Epithelial cell of prostate (primary cell): ENCODE measurements at places on chromosomes 2 and 18.

DNA sequence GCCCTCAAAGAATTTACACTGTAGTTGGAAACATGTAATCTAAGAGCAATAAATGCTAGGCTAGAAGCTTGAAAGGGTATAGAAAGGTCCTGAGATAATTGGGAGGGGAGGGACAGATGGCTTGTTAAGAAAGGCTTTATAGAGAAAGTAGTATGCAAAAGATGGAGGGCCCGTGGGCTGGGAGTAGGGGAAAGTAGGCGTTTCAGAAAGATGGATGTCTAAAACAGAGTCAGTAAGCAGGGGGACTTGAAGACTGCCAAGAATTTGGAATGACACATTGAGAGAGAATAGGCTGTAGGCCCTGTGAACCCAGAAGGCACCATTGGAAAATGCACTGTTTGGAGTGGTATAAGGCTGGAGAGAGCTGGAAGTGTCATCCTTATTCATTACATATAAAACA is 822 bp downstream of the PSMG2 start:
- no peak for DNase-seq

DNA sequence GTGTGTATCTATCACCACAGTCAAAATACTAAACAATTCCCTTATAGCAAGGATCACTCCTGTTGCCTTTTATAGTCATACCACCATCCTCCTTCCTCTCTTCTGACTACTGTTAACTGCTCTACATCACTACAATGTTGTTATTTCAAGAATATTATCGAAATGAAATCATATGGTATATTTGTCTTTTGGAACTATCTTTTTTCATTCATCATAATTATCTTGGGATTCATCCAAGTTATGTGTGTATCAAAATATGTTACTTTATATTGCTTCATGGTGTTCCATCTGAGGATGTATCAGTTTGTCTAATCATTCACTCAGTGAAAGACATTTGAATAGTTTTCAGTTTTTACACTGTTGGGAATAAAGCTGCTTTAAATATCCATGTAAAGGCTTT is 1423.0 kb upstream of the PIK3C3 start:
- no peak for DNase-seq

- DNase-seq, result no peak
Observed at GRCh38 chr2:227095346-227095745, 68.7 kb downstream of the COL4A4 start.

DNA sequence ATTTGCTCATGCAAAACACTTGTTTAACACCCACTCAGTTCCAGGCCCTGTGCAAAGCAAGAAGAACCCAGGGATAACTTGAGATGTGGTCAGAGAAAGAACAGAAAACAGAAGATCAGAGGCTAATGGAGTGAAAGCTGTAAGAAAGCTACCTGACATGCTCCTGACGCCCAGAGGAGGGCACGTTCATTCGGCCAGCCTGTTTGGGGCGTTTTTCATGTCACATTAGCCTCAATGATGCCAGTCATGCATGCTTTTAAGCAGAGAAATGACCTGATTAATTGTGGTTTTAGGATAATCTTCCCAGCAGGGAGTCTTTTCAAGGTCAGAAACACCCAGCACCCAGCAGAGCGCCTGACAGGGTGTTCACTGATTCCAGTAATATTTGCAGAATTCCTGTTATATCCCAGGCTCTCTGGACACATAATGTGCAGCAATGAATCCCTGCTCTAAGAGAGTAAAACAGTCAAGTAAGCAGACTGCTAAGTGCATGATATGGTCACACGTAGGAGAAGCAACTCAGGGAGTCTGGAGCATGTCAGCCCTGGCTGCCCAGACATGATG is 320.0 kb downstream of the LRATD1 start:
- DNase-seq, result no peak

DNA sequence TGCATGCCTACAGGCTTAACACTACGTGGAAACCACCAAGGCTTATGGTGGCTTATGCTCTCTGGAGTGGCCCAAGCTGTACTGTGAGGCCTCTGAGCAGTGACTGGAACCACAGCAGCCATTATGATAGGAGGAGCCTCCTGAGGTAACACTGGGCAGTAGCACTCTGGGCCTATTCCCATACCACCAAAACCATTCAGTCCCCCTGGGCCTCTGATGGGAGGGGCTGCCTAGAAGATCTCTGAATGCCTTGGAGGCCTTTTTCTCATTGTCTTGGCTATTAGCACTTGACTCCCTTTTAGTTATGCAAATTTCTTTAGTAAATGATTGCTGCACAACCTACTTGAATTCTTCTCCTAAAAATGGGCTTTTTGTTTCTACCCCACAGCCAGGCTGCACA is 985.0 kb downstream of the DPP10 start:
- DNase-seq, result no peak

- peak; percentile 91 for DNase-seq
Observed at GRCh38 chr2:14492920-14493503, 139.5 kb upstream of the LRATD1 start.

DNA sequence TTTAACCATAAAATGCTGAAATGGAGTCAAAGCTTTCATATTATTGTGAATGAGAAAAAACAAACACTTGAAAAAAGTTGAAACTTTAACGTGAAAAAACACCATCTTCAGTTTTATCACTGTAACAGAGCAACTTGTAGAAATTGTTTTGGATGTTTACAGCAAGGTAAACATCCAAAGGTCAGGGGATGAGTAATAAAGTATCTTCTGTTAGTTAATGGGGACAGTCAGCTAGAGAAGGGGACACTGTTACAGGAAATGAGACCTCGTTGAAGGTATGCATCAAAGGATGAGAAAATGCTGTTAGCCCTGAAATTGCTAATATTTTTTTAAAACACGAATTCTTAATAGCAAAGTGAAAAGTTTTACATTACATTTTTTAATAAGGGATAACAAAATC is 2.9 kb downstream of the RHBDD1 start:
- no peak for DNase-seq

GRCh38 chr2:96536445-96537065 is at the start of gene ARID5A:
TSS of gene ARID5A (plus strand) at chr2:96536752. CDS start at chr2:96536827, 75 bp downstream.
- DNase-seq, result peak; percentile 34

GRCh38 chr2:160505256-160505655 is 11.6 kb upstream of the RBMS1 start:
- DNase-seq, result no peak

DNA sequence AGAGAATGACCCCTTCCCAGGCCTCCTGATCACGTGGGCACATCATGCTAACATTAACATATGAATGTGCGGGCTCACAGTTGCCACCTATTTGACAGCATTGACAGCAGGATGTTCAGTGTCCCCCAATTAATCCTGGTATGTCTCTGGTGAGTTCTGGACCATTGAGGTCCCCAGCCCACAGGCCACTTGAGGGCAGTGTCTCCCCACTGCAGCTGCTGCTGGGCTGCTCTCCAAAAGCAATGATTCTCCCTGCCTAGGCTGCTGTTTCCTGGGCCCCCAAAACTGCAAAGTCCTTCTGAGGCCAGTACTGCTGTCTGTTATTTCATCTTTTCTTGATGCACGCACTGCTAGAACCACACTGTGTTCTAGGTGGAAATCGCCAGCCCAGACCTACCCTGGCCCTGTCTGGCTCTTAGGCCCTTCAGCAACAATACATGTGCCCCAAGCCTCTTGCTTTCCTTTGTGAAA is 52.7 kb upstream of the MAPK4 start:
- no peak for DNase-seq

DNA sequence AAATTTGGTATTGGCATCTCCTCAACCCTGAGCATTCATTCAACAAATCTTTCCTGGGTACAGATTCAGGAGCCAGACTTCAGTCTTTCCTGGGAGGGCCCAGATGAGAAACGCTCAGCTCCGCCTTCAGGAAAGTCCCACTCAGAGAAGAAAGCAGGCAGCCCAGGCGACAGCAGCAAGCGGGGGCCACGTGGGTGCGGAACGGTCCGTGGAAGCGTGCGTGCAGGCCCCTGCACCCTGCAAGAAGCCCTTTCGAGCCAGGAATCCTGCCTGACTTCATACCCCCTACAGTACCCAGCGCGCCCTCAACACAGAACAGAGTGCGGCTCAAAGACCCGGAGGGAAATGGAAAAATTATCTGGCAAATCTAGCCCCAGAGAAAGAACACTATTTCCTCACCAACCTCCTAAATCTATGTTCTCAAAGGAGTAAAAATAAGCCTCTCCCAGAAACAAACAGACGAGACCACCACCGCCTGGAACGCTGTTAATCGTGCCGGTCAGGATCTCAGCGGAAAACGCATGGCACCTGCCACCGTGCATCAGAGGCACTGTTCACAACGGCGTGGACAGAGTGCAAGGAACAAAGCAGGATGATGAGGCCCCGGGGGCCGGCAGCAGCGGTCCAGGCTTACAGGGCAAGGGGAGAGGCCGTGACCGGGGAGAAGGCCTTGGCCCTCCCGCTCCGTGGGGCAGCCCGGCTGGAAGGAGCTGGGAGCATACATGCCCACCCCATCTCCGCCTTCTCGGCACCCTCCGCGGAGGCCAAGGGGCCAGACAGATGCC is 318.3 kb downstream of the EIPR1 start:
- no peak for DNase-seq

DNA sequence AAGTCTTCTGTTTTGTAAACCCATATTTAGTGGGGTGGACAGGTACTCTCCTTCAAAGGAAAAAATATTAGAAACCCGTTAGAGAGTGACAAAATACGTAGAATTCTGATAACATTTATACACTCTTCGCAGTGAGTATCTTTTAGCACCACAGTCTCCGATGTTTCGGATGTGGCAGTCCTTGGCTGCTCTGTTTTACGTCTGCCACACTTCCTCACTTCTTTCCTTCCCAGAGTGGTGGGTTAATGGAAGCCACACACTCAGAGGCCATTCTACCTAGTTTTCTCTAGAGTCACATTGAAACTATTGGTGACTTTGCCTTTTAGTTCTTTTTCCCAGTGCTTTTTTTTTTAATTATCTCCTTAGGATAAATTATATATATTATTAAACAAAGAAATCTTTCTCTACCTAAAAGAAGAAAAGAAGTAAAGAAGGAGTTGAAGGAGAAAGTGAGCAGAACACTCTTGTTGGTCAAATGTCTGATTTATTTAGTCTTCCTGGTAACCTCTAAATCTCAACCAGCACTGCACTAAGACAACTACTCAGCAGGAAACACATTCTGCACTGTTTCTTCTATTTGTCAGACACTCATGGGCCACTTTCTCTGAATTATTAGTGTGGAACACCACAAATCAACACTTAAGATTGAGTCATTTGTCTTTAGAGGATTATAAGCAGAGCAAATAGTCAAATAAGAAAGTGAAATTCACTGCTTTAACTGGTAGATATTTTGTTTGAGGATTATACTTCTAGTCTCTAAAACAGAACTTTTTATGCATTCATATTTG is 451.3 kb upstream of the TMEFF2 start:
- DNase-seq, result no peak

DNA sequence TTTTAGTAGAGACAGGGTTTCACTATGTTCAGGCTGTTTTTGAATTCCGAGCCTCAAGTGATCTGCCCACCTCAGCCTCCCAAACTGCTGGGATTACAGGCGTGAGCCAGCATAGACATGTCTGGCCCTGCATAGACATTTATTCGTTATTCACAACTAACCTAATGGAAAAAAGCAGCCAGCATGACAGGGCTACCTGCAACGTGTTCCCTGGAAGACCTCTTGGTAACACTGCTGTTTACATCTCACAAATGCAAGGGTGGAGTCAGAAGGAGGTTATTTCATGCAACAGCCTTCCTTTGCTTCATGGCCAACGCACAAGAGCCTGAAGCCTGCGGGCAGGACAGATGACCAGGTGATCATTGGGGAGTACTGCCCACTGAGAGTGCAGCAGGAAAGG is 9.2 kb downstream of the SERPINE2 start:
- DNase-seq, result peak; percentile 26

DNA sequence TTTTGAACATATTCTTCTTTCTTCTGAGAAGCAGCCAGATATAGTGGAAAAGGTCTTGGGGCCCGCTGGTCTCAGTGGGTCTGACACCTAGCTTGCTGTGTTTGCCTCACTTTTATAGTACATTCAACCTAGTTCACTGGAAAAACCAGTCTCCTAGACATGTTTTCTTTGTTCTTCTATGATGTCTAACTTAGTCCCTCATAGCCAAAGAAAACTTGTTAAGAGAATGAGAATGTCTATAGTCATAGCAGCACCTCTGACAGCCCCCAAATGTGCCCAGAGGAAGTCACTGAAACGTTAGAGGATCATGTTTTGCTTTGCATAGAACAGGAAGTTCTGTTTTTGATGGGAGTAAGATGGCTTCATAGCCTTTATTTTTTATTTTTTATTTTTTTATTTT is 40.3 kb downstream of the TNFRSF11A start:
- DNase-seq, result no peak

- no peak for DNase-seq
Observed at GRCh38 chr18:9771261-9771976, 63.3 kb downstream of the RAB31 start.

- no peak for DNase-seq
Observed at GRCh38 chr18:80176334-80177073, 67.4 kb downstream of the ADNP2 start.

- no peak for DNase-seq
Observed at GRCh38 chr2:147433822-147434221, 411.0 kb upstream of the ACVR2A start.

- DNase-seq, result peak; percentile 62
Observed at GRCh38 chr2:160411167-160411566, 82.4 kb downstream of the RBMS1 start.

DNA sequence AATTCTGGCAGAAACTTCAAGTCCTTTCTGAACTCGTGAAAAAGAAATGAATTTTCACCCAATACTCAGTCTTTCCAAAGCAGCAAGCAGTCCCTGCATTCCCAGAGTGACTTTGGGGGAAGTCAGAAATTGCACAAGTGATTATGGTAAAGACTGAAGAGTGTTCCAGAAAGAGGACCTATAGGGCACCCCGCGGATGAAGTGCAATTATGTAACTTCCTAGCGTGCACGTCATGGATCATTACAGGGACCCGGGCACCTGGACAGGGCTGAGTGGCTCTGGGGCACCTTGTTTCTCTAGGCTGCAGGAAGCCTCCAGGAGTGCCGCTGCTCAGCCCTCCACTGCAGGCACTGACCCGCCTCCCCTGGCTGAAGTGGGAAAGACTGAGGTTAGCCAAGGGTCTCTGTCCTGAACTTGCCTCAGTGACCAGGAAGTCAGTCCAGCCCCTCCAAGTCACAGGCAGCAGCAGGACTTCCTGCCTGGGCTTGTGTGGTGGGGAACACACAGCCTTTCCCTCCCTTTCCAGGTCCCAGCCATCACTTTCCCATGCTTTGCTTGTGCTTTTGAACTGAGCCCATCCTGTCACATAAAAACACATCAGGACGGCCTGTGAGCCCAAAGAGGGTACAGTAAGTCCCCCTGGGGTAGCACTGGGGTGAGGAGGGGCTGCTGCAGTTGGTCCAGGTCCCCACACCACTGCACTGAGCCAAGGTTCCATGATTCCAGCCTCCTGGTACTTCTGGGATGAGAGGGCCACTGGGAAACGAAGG is 19.8 kb downstream of the TMEM185B start:
- DNase-seq, result no peak

DNA sequence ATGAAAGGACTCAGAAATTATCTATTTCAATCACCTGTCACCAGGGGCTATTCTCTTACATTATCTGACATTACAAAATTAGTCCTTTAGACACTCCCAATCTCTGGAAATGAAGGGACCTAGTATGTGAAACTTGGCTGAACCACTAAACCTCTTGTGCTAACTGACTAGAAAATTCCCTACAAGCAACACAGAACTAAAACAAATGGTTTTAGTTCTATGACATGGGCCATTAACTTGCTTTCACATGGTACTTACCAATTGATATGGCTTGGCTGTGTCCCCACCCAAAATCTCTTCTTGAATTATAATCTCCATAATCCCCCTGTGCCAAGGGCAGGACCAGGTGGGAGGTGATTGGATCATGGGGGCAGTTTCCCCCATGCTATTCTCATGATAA is 16.6 kb downstream of the SERPINE2 start:
- DNase-seq, result no peak
